ENCODE measurements at places on chromosomes 5 and 9.

GRCh38 chr5:63141591-63141990 is 563.0 kb downstream of the LRRC70 start:
- no peak for DNase-seq

DNA sequence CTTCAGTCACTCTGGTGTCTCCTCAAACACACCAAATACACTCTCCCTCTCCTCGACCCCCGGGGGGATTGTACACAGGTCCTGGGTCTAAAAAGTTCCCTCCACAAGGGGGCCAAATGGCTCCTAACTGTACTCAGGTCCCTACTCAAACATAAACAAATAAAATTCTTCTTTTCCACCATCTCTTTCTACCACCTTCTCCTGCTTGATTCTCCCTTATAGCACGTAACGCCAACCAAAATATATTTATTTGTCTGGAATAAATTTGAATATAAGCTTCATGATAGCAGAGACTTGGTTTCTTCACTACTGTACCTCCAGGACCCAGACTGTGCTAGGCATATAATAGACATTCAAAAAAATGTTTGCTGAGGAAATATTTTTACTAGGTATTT is 21.4 kb downstream of the ZNF608 start:
- DNase-seq = no peak

GRCh38 chr9:3689555-3689954 is 163.8 kb upstream of the RFX3 start:
- no peak for DNase-seq

DNA sequence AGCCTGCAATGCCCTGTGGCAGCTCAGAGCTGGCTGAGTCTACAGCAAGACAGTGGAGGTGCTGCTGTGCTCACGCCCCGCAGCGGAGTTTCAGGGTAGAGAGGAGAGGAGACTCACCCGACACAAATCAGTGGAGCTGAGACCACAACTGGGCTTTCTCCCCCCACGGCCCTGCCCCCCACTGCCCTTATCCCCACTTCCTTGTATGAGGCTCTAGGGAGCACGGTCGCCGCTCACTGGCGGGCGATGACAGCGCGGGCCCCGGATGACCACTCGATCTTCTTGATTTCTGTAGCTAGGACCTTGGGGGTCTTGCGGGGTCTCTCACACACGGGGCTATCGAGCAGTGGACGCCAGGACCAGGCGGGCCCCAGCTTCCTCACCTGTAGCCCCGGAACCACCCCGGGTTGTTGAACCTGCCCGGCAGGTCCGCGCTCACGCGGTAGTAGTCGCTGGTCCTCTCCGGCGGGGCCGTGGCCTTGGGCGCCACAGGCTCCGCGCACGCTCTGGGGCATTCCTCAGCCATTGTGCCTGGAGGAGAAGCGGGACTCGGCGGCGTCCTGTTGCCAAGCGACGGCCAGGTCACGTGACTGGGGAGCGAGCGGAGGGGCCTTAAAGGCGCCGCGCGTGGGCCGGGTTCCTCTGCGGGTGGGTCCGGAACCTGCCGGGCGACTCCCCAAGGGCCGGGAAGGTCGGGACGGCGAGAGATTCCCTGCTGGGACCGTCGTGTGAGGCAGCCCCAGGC is 984 bp upstream of the MRPS2 start:
- peak; percentile 51 for DNase-seq

DNA sequence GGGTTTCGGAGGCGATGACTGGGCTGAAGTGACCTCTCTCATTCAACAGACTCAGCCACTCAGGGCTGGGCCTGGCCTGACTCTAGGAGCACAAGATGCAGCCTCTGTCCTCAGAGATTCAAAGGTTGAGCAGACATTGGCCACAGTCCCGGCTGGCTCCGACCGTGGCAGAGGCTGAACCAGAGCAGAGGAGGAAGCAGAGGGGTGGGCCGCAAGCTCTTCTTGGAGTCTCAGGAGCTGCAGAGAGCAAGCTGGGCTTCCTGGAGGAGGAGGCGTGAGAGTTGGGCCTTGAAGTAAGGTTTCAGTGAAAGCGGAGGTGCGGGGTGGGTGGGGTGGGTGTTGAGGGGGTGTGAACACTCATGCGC is 37.6 kb downstream of the ALG2 start:
- no peak for DNase-seq

- DNase-seq = no peak
Observed at GRCh38 chr5:30156156-30156555, 1037.3 kb upstream of the CDH6 start.

DNA sequence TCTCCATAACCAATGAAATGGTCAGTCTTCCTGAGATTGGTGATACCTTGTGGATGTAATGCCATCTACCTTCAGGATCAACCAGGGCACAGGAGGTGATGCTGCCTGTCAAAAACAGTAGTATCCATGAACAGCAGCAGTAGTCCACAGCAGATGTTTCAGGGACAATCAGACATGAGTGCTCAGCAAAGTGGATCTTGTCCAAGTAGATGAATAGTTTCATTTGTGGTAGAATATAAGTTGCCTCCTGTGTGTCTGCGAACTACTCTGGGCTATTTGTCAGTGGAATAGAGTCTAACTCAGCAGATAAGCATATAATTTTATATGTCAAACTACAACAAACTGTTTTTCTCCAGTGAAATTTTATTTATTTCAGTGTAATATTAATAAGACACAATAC is 1860.1 kb upstream of the ACO1 start:
- no peak for DNase-seq
